ENCODE measurements at places on chromosomes 6 and 20.

DNA sequence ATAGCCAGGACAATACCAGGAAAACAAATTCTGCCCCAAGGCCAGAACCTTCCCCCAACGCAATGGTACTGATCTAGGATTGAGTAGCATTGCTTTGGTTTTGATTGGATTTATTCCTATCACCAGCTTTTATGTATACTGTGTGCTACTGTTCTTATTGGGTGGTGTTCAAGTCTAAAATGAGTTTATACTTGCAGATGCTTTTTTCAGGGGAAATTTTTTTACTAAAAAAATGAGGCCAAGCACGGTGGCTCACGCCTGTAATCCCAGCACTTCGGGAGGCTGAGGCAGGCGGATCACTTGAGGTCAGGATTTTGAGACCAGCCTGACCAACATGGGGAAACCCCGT lies 116.8 kb downstream of the ZMYND8 start:
- ATAC-seq, result no peak

DNA sequence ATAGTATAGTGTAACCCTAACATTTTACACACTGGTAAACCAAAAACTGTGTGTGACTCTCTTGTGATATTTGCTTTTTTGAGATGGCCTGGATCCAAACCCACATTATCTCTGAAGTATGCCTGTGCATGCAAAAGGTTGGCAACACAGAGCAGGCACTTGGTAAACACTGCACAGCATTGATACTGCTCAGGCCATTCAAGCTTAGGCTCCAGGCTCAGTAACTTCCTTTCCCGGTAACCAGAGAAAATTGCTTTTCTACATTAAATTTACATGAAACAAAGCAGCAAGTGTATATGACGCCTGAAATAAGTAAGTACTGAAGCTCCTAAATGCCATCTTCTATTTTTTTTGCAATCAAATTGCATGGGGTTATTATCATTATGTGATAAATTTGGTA lies 205.7 kb downstream of the EPM2A start:
- ATAC-seq, result no peak

DNA sequence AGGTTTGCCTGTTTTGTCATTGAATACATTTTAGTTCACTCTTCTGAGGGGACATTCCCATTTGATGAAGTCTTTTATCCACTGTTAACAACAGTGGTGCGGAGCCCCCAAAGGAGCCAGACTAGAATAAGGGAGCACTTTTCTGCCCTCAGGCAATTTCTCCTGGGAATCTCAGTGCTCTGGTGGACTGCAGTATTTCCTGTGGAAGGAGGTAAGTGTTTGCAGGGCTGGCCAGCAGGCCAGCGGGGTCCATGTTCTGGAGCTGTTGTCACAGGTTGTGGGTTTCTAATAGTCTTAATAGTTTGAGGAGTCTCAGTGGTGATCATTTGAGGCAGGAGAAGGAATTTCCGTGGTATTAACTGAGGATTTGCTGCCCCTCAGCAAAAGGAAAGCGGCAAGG lies 83.5 kb downstream of the ASXL1 start:
- no peak for ATAC-seq

DNA sequence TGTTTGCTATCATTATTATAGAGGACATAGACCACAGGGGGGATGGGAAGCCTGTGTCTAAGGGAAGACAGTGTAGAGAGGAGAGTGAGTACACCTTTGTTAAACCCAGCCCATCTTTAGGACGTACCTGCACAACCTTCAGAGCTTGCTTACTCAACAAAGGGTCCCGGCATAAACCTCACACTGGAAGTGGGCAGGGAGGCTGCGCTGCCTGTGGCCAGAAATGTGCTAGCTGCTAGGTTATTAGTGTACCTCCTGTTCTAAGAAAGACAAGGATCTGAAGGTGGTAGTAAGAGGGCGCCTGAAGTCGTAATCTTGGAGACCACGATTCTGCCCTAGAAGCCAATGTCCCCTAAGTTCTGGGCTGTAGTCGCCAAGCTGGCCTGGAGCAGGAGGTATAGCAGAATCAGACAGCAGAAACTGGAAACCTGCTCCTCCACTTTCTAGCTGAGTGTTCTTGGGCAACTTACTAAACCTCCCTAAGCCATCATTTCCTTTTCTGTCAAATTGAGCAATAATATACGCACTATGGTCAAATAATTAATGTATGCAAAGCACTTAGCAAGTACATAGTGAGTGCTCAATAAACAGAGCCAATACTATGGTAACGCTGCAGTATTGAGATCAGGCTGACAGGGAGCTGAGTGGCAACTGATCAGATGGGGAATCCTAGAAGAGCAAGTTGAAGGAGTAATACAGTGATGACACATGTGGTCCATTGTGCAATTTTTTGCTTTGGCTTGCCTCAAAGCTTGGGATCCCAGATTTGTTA lies 16.8 kb upstream of the AKIRIN2 start:
- ATAC-seq, result peak; percentile 56

GRCh38 chr6:42340511-42340910 lies 111.2 kb downstream of the TRERF1 start:
- ATAC-seq, result peak; percentile 43

DNA sequence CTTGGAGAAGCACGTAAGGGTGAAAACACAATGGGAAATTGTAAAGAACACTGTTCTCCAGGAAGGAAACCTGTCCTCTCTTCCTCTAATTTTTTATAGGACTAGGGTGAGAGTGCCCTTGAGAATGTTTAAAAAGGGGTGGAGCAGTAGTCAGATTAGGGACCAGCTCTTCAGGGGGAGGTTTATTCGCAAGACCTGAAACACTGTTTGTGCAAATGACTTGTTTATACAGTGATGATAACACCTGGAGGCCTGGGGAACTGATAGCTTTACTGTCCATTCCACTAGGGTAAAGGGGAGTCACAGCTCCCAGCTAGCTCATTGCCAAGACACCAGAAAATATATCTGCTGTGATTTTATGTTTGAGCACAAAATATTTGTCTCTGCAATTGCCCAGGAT lies 8.1 kb upstream of the FUT9 start:
- no peak for ATAC-seq

DNA sequence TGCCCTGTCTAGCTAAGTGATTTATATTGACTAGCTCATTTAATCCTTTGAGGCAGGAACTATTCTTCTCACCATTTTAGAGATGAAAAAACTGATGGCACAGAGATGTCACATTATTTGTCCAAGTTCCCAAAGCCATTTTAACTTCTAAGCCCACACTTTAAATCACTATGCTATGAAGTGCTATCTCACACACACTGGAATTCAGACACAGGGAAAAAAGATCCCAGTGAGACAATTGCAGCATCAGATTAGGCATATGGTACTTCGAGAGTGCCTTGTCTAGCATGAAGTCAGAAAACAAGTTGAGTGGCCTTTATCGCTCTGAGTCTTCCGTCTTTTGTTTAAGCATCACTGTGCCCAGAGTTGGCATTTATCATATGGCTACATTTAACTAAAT lies 54.1 kb upstream of the PDE7B start:
- no peak for ATAC-seq

- ATAC-seq, result no peak
Observed at GRCh38 chr20:45323731-45324130, 15.6 kb upstream of the MATN4 start.

GRCh38 chr20:7285918-7286556 lies 518.6 kb downstream of the BMP2 start:
- ATAC-seq, result no peak

DNA sequence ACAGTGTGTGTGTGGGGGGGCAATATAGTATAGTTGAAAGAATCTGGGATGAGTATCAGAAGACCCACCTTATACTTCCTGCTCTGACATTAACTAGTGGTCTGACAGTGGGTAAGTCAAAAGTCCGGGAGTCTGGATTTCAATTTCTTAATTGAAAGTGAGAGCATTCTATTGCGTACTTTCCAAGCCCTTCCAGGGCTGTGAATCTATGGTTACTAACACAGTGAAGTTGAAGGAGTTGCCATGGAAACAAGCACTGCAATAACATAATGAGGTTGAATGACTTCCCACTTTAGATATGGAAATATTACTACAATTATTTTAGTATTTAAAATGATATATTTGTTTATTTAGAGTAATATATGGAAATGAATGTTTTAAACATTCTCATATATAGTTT lies 80.2 kb downstream of the MLIP start:
- no peak for ATAC-seq

DNA sequence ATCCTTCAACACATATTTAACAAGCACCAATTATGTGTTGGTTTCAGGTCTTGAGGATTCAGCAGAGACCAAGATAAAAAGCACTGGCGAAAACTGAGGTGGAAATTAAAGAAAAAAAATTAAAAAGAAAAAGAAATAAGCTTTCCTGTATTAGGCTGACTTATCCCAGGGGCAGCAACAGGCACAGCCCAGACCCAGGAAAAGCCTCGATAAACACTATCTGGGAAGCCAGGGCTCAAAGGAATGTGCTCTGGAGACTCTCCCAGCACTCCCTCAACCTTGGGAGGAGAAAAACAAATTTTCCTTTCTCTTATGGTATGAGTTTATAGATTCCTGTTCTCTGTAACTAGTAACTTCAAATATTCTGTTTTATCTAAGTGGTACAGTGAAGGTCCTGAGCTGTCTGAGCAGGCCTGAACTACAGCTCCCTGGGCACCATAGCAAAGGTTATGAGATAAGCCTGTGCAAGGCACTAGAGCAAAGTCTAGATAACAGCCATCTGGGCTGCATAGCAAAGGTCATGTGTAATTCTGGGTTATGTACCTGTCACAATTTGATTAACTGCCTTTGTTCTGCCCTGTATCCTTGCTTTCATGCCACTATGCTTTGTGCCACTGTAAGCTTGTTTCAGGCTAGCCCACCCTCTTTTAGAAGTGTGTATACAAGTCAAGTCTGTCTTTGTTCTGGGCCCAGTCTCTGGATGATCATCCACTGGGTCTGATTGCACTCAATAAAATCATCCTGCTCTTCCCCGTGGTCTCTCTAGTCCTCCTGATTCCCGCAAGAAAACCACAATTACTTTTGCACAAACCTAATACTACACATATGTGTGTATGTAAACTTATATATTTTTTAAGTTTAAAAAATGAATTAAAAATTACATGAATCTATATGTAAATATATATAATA lies 54.0 kb downstream of the IL22RA2 start:
- ATAC-seq, result no peak

GRCh38 chr6:13384506-13384905 lies 56.2 kb upstream of the TBC1D7 start:
- ATAC-seq, result no peak

GRCh38 chr6:5004373-5005037 lies 668 bp upstream of the RPP40 start:
- no peak for ATAC-seq

- peak; percentile 63 for ATAC-seq
Observed at GRCh38 chr20:31717478-31718201, 5.0 kb downstream of the BCL2L1 start.

DNA sequence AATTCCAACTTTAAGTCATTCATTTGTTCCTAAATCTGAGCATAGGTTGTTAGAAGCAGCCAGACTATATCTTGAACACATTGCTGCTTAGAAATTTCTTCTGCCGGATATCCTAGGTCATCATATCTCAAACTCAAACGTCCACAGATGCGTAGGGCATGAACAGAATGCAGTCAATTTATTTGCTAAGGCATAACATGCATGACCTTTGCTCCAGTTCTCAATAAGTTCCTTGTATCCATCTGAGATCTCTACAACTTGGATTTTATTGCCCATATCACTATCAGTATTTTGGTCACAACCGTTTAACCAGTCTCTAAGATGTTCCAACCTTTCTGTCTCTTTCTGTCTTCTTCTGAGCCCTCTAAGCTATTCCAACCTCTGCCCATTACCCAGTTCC lies 210.9 kb upstream of the MANEA start:
- no peak for ATAC-seq

DNA sequence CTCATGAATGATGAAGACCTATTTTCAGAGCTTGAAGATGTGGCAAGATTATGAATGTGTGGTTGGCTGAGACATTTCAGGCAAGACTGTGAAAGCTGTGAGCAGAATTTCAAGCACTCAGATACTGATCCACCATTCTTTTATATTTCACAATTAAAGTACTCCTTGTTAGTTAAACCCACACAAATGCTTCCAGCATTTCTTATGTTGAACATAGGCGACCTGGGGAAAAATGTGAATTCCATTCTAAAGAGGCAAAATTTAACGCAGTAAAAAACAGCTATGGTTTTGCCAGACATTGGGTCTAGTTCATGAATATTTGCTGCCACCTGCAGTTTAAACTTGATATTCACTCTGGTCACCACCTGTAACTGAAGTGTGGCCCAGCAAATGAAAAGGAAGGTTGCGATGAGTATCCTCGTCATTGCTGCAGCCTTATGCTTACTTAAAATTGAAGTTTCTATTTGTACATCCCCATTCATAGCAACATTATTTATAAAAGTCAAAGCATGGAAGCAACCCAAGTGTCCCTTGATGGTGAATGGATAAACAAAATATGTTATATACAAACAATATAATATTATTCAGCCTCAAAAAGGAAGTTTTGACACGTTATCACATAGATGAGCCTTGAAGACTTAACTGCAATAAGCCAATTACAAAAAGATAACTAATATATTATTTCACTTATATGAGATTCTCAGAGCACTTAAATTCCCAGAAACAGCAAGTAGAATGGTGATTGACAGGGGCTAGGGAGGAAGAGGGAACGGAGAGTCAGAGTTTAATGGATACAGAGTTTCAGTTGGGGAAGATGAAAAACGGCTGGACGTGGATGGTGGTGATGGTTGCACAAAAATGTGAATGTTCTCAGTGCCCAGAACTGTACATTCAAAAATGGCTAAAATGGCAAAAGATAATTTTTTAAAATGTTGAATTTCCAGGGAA lies 32.4 kb upstream of the FAM184A start:
- peak; percentile 83 for ATAC-seq

- ATAC-seq, result no peak
Observed at GRCh38 chr6:47663462-47664216, 34.7 kb upstream of the ADGRF4 start.

DNA sequence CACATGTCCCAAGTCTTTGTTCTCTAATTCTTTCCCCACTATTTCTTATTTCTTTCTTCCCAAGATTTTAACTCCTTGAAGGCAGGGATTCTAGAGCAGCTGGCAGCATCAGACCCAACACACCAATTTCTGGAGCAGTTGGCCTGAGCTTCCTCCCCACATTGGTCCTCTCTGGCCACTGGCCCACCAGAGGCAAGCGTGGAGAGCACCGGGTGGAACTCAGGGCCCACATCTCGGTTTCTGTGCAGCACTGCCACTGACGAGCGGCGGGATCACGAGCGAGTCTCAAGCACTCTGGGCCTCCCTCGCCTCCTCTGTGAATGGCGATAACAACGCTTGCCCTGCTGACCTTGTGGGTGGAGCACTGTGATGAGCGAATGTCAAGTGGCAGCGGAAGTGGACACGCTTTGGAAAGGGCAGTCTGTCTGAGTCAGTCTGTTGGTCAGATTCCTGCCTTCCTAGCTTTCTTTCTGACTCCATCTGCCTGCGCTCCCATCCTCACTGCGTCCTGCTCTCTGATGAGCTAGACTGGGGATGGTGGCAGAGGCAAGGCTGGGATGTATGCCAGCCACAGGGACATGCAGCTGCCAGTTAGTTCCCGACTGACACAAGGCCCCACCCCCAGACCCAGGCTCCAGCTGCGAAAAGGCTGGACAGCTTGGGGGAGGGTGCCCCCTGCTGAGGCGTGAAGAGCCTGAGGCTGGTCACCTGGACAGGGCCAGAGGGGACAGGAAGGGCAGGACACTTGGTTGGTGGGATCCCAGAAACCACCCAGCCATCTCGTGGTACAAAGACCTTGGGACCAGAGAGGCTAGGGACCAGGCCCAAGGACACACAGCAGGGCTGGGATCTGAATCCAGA lies 4.5 kb upstream of the SPDEF start:
- ATAC-seq, result no peak
